Kidney glomerular epithelial cell (primary cell): ENCODE measurements at places on chromosomes 4 and X.

DNA sequence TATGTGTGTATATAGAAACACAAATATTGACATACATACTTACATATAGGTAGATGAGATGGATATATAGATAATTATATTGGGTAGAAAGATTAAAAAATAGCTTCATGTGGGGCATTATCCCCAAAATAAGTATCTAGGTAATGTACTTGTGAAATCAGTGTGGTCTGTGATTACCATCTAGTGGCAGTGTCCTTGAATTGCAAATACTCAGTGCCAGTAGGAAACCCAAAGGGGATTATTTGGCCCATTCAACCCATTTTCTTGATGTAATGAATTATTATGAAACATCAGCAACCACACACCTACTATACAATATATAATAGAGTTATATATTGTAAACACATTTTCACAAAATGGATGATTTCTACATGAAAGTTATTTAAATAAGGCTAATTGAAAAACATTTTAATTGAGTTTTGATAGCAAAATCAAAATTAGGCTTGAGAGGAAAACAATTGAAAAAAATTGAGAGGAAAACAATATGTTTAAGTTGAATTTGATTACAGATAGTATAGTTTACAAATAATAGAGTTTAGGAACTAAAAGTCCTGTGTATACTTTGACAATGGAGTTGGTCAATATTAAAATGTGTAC lies 389.4 kb downstream of the GALNTL6 start:
- DNase-seq: peak; percentile 33

DNA sequence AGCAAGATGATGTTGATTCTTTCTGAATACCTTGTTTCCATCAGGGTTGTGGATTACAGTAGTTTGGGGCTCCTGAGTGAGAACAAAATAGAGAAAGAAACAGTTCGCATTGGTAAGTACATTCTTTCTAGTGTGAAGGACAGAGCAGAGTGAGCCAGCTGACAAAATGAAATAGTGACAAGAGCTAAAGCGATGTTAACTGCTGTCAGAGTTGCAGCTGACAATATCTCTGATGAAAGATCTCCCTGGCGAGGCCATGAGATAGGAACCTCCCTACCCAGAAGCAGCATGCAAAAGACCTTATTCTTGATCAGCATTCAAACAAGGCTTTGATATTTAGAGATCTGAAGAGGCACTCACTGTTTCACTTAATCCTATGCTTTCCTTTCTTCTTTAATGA lies 258.6 kb downstream of the CAMK2D start:
- no peak for DNase-seq

GRCh38 chr4:184807256-184807655 lies 18.5 kb downstream of the ACSL1 start:
- DNase-seq: no peak

GRCh38 chr4:165489786-165490185 lies 111.0 kb downstream of the CPE start:
- DNase-seq: no peak

DNA sequence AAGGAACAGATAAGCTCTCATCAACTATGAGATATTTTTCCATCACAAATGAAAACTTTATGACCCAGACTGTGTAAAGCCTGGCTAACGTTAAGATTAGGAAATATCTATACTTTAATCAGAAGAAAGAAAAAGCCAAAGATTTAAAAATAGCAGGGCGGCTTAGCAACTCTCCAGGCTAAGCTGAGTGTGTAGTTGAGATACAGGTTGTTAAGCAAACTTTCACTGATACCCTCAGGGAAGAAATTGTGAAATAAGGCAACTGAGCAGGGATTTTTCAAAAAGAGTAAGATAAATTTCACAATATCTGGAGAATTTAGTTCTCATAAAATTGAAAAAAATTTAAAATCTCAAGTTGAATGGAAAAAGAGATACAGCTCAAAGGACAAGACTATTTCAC lies 382.0 kb downstream of the RAPGEF2 start:
- DNase-seq: no peak

- no peak for DNase-seq
These were observed 58.8 kb upstream of the LHFPL1 start for GRCh38 chrX:112738347-112739033.

- no peak for DNase-seq
These were observed 34.7 kb upstream of the SORCS2 start for GRCh38 chr4:7157666-7158065.

DNA sequence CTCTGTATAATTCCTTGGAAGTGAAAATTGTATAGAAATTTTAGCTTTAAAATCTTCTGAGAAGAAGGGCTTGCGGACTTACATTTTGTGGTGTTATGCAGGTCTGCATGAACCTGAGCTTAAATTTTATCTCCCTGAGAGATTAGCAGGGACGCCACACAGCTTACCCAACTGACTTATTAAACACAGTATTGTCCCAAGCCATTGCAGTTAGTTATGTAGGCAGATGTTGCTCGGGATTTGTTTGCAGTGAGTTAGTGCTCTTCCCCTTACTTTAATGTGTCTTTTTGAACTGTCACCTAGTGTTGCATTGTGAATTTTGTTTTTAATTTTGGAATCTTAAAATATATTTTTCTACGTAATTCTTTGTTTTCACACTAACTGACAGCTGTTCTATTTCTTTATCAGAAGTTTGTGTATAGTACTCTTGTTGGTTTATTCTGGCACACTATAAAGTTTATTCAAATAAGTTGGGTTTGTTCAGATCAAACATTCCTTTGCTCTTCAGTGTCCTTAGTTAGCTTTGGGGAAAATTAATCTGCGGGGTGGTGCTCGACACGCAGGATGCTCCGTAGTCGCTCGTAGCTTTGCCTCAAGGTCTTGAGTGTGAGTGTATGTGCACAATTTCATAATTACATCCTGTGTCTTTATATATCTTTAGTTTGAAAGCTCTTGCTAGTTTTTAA lies 145.4 kb downstream of the STIM2 start:
- no peak for DNase-seq

DNA sequence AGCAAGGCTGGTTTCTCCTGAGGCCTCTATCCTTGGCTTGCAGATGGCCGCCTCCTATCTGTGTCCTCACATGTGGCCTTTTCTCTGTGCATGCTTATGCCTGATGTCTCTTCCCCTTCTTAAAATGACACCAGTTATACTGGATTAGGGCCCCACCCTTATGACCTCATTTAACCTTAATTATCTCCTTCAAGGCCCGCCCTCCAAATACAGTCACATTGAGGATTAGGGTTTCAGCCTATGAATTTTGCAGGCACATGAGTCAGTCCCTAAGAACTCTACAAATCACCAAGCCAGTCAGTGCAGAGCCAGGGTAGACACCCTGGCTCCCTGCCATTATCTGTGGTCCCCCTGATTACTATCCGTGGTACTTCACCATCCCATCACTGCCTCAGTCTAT lies 51.6 kb downstream of the MAML3 start:
- DNase-seq: no peak
